ENCODE measurements at places on chromosomes 2 and 18. TPM values are rescaled to one million over a fixed set of nuclear protein-coding genes. Genes with fewer than 3 reads are reported as not detected.

DHRS9 gene
- 0.27 TPM for total RNA-seq

- no peak for DNase-seq
Measured at GRCh38 chr2:205996161-205996560, 89.8 kb downstream of the INO80D start.

- DNase-seq, result no peak
Measured at GRCh38 chr2:181523756-181524155, 66.6 kb downstream of the ITGA4 start.

GRCh38 chr18:13616041-13616440 is 110.3 kb downstream of the FAM210A start:
- no peak for DNase-seq

- no peak for DNase-seq
Measured at GRCh38 chr2:205670292-205670691, 12.0 kb upstream of the NRP2 start.
